ENCODE measurements at places on chromosomes 1 and 21.

DNA sequence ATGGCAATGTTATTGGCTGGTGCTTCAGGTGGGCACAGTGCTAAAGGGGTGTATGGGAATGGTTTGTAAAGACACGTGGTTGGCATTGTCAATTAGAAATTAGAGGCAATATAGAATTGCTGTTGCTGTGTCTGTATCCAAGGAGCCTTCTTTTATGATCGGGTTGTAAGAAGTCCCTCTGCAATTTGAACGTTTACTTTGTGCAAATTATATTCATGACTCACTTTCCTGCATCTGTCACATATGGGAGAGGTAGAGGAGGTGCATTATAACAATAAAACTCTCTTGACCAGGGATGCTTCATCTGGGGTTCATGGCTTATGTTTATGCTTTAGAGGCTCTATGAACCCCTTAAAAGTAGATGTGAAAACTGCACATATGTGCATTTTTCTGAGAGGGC is 130.4 kb upstream of the DNAH14 start:
- no peak for DNase-seq

GRCh38 chr21:38625000-38625399 is 126.7 kb upstream of the ERG start:
- DNase-seq, result no peak

GRCh38 chr1:45400049-45400448 is 59.8 kb upstream of the MUTYH start:
- DNase-seq, result no peak

GRCh38 chr1:96080925-96081324 is 640.7 kb upstream of the PTBP2 start:
- no peak for DNase-seq

GRCh38 chr1:26608895-26609294 is 79.3 kb downstream of the RPS6KA1 start:
- no peak for DNase-seq

DNA sequence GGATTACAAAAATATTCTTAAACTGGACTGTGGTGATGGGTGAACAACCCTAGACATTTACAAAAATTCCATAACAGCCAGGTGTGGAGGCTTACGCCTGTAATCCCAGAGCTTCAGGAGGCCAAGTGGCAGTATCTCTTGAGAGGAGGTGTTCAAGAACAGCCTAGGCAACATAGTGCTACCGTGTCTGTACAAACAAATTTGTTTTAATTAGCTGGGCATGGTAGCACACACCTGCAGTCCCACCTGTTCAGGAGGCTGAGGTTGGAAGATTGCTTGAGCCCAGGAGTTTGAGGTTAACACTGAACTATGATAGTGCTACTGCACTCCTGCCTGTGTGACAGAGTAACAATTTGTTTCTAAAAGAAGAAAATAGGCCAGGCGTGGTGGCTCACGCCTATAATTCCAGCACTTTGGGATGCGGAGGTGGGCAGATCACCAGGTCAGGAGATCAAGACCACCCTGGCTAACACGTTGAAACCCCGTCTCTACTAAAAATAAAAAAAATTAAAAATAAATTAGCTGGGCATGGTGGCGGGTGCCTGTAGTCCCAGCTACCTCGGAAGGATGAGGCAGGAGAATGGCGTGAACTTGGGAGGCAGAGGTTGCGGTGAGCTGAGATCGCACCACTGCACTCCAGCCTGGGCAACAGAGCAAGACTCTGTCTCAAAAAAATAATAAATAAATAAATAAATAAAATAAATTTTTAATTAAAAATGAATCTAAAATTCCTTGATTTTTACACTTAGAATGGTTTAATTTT is 37.1 kb downstream of the ARID4B start:
- DNase-seq, result no peak

GRCh38 chr1:201902198-201902597 is 13.5 kb downstream of the SHISA4 start:
- no peak for DNase-seq

GRCh38 chr1:177256153-177257075 is 85.7 kb downstream of the BRINP2 start:
- DNase-seq, result no peak

- peak; percentile 74 for DNase-seq
Observed at GRCh38 chr1:7902478-7903085, 38.1 kb downstream of the TNFRSF9 start.

GRCh38 chr1:23554481-23555269 is 4.6 kb downstream of the ID3 start:
- DNase-seq, result peak; percentile 89

- DNase-seq, result no peak
Observed at GRCh38 chr1:234862360-234862943, 252.5 kb upstream of the IRF2BP2 start.

DNA sequence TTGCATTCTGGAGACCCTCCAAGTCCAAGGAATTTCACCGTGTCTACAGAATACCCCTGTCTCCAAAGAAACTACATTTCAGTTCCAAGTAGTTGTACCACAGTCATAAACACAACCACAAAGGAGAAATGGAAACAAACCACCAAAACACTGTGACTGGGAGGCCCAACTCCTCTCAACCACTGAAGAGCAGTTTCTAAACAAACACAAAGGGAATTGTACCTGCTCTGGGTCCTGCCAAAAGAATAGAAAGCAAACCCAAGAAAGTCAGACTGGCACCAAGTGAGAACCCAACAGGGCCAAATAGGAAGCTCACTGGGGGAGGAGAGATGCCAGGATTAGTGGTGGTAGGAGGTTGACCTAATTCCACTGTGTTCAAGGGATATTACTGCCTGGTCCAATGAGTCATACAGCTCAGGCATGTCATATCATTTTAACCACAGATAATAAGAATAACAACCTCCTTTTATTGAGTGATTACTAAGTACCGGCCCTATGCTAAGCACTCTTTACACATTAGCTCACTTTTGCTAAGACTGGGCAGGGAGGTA is 123.9 kb upstream of the PPP2R5A start:
- DNase-seq, result no peak

GRCh38 chr1:10309243-10310011 is 89.4 kb upstream of the PGD start:
- no peak for DNase-seq

GRCh38 chr1:240008298-240008697 is 83.4 kb upstream of the FMN2 start:
- no peak for DNase-seq

DNA sequence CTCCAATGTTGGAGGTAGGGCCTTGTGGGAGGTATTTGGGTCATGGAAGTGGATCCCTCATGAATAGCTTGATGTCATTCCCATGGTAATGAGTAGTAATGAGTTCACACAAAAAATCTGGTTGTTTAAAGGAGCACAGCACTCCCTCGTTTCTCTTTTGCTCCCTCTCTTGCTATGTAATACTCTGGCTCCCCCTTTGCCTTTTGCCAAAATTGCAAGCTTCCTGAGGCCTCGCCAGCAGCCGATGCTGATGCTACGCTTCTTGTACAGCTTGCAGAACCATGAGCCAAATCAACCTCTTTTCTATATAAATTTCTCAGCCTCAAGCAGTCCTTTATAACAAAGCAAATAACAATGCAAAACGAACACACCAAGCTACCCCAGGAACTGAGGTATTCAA is 80.9 kb downstream of the LHX9 start:
- DNase-seq, result no peak

GRCh38 chr1:1270813-1271212 is 2.8 kb downstream of the UBE2J2 start:
- no peak for DNase-seq

DNA sequence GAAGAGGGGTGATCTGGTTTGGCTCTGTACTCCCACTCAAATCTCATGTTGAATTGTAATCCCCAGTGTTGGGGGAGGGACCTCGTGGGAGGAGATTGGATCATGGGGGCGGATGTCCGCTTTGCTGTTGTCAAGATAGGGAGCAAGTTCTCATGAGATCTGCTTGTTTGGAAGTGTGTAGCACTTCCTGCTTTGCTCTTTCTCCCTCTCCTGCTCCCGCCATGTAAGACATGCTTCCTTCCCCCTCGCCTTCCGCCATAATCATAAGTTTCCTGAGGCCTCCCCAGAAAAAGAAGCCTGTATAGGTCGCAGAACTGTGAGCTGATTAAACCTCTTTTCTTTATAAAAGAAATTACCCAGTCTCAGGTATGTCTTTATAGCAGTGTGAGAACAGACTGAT is 27.9 kb downstream of the MYOM3 start:
- no peak for DNase-seq

DNA sequence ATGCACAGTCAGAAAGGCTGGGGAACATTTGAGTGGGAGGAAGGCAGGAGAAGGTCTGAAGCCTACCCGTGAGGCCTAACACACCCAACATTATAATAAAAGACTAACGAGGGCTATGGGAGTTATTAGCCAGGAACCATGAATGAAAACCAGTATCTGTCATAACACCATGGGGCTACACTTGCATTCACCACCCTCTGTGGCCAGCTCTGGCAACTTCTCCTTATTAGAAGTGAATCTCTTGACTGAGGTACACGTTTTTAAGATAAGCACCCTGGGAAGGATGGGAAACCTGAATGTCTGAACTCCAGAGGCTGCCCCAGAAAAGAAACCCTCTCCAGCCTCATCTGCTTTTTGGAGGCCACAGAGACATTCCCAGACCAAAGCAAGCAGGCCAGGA is 204.3 kb upstream of the RAB4A start:
- DNase-seq, result no peak

- DNase-seq, result no peak
Observed at GRCh38 chr1:25476186-25477097, 45.7 kb downstream of the MACO1 start.

DNA sequence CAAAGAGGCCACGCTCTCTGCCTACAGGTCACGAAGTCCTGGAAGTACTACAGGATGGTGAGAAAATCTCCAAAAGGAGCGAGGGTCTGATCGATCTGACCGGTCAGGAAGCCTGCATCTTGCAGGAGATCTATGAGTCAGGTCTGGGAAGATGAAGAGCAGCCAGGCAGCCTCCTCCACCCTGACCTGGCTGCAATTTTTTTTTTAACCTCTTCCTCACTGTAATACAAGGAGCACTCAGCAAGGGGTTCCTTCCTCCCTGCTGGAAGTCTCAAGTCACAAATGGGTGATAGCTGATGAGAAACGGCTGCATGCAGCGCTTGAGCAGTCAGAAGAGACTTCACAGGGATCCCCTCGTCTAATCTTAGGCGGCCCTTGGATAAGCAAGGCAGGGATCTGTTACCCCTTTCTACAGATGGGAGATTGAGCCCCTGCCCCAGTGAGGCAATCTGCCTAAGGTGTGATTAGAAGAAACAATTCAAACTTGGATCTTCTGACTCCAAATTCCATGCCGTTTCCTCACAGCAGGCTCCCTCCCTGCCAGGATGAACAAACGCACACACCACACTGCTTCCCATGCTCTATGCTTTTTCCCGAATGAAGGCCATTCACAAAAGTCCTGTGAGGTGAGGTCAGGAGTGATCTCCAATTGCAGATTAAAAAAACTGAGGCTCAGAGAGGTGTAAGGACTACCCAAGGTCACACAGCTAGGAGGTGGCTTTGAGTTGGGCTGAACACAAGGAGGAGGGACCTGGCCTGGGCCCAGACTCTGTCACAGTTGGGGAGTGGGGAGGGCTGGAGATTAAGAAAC is 48.3 kb downstream of the ECE1 start:
- DNase-seq, result no peak

DNA sequence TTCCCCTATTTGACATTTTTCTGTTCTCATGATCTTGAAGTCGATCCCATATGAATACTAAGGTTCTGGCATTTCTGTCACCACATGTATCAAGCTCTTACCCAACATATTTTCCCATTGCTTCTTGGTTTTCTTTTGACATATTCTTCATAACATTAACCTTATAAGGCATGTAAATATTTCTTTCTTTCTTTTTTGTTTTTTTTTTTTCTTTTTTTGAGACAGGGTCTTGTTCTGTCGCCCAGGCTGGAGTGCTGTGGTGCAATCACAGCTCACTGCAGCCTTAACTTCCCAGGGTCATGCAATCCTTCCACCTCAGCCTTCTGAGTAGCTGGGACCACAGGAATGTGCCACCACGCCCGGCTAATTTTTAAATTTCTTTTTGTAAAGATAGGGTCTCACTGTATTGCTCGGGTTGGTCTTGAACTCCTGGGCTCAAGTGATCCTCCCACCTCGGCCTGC is 33.1 kb upstream of the ERRFI1 start:
- no peak for DNase-seq

DNA sequence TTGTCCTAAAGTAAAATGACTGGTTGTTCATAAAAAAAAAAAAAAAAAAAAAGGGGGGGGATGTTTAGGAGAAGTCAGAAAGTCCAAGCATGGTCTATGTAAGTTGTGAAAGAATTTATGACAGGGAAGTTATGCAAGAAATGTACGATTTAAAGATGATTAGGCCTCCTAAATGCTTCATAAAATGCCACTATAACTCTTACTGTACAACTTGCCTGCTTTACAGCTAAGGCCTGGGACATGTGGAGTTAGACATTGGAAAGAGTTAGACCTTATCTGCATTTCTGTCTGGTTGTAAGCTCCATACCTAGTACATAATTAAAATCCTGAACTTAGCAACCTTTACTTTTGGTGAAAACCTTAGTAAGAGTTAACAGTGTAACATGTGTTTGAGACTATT is 150.0 kb downstream of the TPR start:
- DNase-seq, result no peak

DNA sequence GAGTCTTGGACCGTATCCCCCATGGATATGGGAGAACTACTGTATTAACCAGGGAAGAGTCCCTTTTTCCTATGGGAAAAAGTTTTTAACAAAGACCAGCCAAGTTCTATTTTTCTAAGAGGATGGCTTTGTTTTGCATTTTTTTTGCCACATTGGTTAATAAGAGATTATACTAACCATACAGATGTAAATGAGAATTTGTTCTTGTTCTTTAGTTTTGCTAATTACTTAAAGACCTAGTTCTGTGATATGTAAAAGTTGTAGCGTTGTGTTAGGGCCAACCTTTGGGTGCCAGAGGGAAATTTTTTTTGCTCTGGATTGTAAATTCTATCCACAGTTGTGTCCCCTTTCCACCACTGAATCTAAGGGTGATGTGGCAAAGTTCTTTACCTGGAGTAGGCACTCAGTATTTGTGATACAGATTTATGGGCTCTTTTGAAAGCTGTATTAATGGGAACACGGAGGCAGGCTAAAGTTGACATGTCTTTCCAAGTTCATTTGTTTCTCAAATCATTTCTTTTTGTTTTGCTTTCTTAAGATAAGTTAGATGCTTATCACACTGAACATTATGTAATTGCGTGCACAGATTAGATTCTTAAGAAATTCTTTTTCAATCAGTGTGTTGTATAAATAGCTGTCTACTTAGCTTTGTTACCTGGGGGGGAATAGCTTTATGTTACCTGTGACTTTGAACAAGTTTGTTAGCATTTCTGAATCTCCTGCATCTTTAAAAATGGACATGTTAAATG is 2.9 kb downstream of the SOAT1 start:
- DNase-seq, result no peak

DNA sequence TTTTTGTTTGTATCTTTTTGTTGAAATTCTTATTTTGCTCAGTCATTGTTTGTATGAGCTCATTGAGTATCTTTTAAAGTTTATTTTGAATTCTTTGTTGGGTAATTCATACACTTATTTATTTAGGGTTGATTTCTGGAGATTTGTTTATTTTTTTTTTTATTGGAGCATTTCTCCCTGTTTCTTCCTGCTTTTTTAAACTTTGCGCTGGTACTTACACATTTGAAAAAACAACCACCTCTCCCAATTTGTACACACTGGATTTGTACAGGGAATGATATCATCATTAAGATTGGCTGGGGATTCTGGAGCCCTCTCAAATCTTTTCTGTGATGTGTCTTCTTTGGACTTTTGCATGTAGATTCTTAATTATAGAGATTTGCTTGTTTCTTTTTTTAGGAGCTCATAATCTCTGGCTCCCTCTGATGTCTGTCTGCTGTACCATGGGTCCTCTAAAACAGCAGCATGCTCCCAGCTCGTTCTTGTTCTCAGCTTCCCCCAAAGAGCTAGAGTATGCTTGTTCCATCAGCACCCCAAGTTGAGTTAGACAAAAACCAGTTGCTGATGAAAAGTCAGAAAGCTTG is 310.7 kb downstream of the DUSP10 start:
- DNase-seq, result no peak
